Skeletal muscle cell (primary cell): ENCODE measurements at places on chromosomes 3 and 15.

GRCh38 chr15:39493424-39494067 lies 87.3 kb upstream of the THBS1 start:
- no peak for DNase-seq

DNA sequence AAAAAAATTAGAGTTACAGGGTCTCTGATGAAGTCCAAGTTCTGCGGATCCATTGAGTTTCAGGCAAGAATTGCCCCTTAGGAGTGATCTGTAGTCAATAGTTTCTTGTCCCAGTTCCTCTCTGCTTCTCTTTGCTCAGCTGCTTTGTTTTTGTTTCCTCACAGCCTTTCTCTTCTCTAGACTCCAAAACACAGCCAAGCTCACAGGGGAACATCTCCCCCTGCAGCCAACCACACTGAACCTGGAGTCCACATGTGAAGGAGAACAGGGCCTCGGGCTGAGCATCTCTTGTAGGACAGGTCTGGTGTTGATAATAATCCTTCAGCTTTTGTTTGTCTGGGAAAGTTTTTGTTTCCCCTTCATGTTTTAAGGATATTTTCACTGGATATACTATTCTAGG lies 202.6 kb upstream of the ATP10A start:
- no peak for DNase-seq

DNA sequence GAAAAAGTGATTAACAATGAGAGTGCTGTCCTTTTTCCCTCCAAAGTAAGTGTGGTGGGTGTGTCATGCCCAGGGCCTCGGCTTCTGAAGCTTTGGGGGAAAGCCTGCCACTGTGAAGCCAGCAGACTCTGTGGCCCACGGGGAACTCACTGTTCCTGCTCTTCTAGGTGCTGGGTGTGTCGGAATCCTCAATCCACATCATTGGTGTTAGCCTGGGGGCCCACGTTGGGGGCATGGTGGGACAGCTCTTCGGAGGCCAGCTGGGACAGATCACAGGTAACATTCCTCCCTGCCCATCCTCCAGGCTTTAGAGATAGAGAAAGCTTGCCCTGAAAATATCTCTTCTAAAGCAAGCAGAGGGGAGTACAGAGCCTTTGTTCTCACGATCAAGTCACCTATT lies 11.6 kb downstream of the PLA1A start:
- no peak for DNase-seq

DNA sequence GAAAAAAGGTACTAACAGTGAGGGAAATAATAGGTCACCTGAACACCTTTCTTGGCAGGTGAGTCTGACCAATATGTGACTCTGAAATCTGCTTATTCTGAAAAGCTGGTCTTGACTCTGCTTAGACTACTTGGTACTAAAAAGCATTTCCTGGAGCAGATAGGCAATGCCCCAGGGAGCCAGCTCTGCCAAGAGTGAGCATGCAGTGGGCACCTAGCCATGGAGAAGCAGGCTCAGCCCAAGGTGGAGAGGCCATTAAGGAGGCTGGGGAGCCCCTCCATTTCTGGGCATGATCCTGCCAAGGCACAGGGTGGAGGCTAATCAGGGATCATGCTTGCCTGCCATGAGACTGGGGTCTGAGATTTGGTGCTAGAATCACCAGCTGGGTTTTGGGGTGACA lies 1.6 kb upstream of the LTF start:
- DNase-seq = no peak

DNA sequence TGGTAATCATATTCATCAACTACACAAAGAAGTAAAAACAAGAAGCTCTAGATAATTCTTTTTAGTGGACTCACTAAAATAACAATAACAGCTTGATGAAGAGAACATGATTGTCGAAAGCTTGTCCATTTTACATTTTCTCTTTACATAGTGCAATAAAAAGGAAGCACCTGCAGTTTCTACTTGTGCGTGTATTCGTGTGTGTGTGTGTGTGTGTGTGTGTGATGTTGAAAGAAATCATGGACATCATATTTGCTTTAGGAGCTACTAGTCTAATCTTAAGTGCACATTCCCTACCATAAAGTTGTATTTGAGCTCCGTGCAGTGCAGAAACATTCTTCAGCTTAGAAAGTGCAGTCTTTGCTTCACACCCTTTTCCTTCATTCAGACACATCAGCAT lies 288.8 kb downstream of the ZBTB20 start:
- no peak for DNase-seq

DNA sequence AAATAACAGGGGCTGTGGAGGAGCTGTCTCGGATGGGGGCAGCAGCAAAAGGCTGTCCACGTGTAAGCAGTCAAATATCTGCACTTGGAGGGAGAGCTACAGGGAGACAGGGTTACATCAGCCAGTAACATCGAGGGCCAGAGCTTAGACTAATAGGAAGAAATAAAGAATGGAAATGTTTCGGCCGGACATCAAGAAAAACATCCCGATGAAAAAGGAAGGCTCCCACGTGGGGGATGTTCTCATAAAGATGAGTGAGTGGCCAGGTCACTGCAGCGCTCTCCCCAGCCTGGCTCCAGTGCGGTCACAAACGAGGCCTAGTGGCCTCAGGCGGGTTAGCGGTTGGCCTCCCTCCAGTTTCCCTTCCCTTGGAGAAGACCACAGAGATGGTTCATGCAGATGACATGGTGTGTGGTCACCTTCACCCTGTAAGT lies 56.1 kb upstream of the WNT5A start:
- no peak for DNase-seq

GRCh38 chr3:58657036-58657520 lies 9.5 kb downstream of the FAM3D start:
- no peak for DNase-seq

GRCh38 chr3:177751770-177752169 lies 554.5 kb upstream of the TBL1XR1 start:
- no peak for DNase-seq

GRCh38 chr15:53247041-53247708 lies 457.0 kb upstream of the ONECUT1 start:
- DNase-seq = no peak

- DNase-seq = no peak
These were observed 110.4 kb downstream of the FILIP1L start for GRCh38 chr3:100003609-100004503.

- no peak for DNase-seq
These were observed 11.8 kb downstream of the ATXN7 start for GRCh38 chr3:63875510-63875909.

DNA sequence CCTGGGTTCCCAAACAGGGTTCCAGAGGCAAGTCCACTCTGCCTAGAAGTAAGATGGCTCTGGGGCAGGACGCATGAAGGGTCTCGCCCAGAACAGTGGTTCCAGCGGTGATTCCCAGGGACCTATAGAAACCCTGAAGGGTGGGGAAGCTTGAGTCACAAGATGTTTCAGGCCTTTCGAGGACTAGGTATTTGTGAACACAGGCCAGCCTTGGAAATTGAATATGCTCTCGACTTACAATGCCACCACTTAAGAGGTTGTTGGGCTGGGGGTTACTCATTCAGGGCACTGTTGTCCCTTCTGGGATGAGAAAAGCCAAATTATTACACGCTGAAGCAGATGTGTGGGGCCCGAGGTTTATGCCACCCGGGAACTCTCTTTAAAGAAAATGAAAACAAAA lies 152.0 kb downstream of the TJP1 start:
- no peak for DNase-seq

GRCh38 chr15:40940296-40940801 lies 11.2 kb downstream of the DLL4 start:
- DNase-seq = no peak

- DNase-seq = no peak
These were observed 50.0 kb downstream of the ROPN1B start for GRCh38 chr3:126018995-126019394.

GRCh38 chr15:52020221-52021085 lies 1.4 kb downstream of the MAPK6 start:
- DNase-seq = no peak

DNA sequence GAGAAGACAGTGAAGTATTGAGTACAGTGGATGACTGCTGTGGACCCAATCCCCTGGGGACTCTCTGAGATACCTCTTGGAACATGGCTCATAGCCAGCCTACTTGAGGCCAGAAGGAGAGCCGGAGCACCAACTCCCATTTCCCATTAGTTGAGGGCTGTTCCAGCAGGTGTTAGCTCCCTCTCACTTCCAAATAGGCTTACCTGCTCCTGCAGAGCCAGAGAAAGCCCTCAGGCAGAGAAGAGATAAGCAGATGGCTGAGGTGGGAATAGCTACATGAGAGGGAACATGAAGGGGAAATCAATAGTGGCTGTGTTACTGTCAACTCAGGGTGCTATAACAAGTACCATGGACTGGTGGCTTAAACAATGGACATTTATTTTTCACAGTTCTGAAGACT lies 4.6 kb upstream of the CCK start:
- no peak for DNase-seq

DNA sequence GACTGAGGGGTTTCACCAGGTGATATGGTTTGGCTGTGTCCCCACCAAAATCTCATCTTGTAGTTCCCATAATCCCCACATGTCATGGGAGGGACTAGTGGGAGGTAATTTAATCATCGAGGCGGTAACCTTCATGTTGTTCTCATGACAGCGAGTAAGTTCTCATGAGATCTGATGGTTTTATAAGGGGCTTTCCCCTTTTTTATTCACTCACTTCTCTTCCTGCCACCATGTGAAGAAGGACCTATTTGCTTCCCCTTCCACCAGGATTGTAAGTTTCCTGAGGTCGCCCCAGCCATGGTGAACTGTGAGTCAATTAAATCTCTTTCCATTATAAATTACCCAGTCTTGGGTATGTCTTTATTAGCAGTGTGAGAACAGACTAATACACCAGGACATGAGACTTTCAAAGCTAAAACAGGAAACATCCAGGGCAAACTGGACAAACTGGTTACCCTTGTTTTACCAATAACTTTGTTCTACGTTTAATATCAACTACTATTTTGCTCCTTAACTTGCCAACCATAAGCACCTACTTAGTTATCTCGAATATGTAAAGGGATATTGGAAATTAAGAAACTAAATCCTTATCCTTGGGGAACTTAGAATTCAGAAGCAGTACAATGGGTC lies 98.2 kb downstream of the MYH15 start:
- no peak for DNase-seq

GRCh38 chr3:105518806-105519418 lies 152.2 kb downstream of the ALCAM start:
- no peak for DNase-seq

GRCh38 chr3:62261121-62261520 lies 112.2 kb downstream of the FEZF2 start:
- DNase-seq = no peak

DNA sequence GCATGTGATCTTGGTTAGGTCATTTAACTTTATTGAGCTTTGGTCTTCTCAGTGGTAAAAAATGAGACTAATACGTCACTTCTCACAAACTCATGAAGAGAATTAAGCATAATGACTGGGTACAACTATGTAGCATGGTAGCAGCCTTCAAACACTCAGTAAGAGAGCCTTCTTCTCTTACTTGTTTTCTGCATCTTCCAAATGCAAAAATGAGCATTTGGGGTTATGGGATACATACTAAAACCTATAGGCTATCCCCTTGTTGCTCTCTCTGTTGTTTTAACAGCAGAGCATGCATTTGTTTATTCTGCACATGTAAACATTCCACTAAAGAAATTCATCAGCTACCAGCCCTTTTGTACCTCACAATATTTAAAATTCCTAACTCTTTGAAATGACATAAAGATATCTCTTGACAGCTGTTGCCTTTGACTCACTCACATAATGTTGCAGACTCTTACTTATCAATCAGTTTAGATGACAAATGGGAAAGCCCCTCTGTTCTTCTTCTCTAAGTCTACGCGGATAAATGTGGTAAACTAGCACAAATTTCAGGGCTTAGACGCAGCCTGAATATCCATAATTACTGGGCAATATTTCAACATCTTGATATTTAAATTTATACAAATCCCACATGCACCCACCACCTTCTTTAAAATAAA lies 327.3 kb upstream of the SATB1 start:
- DNase-seq = no peak

DNA sequence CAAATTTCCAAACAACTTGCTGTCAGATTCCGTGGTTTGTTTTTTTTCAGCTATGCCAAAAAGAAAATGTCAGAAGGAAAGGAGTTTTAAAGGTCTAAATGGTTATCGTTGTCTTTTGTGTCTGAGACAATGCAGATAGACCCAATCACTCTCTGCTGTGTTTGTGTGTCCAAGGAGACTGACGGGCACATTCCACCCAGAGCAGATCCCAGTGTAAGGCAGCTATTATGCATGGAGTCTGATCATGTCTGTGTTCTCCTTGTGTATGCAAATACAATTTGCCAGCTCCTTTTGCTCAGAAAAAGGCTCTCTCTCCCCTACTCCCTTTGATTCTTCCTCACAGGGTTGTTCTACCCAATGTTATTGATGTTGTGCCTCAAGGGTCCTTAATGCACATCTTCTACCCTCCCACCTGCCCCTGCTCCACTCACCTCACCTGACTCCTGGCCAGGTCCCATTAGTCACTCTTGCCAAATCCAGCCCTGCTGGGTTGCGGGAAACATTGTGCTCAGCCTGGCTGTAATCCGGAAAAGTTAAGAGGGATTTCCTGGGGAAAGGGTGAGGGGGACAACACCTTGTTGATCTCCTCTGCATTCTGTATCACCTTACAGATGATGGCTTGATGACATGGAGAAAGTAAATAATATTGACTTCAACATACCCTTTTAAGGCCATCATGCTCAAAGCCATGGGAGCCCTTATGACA lies 61.0 kb downstream of the OTOL1 start:
- no peak for DNase-seq

- DNase-seq = peak; percentile 58
These were observed 23.4 kb downstream of the WHAMM start for GRCh38 chr15:82832601-82833361.

DNA sequence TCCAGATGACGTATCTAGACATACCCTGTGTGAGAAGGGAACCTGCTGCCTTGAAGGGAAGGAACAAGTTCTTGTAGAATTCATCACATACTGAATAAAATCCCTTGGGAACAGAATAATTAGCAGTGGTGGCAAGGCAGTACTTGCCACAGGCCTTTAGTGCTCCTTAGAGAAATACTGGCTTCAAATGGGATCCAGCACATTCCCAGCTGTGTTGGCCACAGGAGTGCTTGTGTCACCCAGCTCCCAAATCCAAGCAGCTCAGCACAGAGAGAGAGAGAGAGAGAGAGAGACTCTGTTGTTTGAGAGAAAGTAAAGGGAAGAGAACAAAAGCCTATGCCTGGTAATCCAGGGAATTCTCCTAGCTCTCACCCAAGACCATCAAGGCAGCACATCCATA lies 969.0 kb upstream of the ALCAM start:
- DNase-seq = no peak

DNA sequence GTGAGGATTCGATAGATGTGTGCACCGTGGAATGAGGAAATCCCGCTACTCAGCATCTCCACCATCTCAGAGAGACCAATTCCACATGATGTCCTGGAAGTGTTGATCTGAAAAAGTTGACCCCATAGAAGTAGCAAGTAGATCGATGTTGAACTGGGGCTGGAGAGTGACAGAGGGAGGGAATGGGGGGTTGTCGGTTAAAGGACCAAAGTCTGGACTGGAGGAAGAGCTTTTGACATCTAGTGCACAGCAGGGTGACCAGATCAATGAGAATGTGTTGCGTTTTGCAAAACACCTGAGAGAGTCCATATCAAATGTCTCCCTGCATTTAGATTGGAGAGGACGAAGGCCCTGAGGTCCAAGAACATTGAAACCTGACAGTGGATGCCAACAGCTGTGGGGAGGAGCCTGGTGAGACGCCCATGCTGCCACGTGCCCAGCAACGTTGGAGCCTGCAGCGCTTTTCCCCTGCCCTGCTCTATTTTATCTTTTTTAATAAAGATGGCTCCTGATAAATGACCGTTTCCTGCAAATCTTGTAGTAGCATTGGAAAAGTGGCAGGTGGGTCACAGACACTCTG lies 30.1 kb upstream of the RPL32 start:
- DNase-seq = no peak

GRCh38 chr3:52358362-52358940 lies 42.3 kb downstream of the DNAH1 start:
- no peak for DNase-seq

- peak; percentile 87 for DNase-seq
These were observed 7.8 kb upstream of the SUMF1 start for GRCh38 chr3:4474683-4475490.
